Activated T-helper 1 cell treated with anti-CD3 and anti-CD28 coated beads, Interleukin-2, amount 50 U/mL, for 16 hours (primary cell): ENCODE measurements at places on chromosomes 2 and 18.

DNA sequence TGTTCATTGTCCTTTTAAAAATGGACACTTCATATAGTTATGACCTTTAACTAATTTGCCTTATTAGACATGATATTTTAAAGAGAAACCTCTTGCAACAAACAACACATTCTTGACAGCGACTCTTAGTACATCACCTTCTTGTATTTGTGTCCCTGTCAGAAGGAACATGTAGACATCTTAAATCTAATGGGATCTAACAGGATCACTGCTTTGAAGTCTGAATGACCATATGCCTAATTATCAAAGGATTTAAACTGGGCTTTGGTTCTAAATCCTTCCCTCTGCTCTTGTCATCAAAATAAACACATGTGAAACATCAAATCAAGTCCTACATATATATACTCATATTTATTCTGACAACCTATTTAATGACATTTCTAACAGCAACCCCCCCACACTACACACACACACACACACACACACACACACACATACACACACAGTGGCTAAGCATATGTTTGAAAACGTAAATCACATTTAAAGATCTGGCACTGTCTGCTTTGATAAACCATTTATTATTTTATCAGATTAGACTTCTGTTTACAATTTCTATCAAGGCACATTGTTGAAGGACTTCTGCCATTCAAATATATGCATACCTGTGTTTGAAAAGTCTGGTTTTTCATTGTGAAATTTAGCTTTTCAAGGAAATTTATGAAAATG is 4.2 kb downstream of the GALNT13 start:
- no peak for DNase-seq

GRCh38 chr2:98505311-98505808 is 60.7 kb downstream of the INPP4A start:
- no peak for DNase-seq

GRCh38 chr2:240440704-240441320 is 5.3 kb downstream of the GPC1 start:
- DNase-seq, result no peak

GRCh38 chr2:109676346-109676902 is 62.3 kb downstream of the SOWAHC start:
- DNase-seq, result no peak

DNA sequence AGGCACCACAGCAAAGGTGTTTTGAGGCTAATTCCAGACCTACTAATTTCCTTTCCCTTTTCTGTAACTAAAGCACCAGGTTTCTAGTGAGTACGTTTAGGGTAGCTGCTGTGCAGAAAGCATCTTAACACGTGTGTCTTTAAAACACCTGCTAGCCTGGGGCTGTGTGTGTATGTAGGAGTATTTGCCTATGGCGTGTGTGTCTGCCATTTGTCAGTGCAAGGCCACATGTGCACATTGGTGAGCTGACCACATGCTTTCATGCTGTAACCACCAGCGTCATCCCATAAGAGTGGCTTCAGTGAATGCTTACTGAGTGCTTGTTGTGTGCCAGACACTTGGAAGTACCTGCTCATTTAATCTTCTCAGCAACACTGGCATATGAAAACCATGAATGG is 241.6 kb downstream of the SEPTIN10 start:
- no peak for DNase-seq
